NCI-H748 treated with DMSO at 0.1 percent for 48 hours (cell line): ENCODE measurements at places on chromosomes 2 and 18.

DNA sequence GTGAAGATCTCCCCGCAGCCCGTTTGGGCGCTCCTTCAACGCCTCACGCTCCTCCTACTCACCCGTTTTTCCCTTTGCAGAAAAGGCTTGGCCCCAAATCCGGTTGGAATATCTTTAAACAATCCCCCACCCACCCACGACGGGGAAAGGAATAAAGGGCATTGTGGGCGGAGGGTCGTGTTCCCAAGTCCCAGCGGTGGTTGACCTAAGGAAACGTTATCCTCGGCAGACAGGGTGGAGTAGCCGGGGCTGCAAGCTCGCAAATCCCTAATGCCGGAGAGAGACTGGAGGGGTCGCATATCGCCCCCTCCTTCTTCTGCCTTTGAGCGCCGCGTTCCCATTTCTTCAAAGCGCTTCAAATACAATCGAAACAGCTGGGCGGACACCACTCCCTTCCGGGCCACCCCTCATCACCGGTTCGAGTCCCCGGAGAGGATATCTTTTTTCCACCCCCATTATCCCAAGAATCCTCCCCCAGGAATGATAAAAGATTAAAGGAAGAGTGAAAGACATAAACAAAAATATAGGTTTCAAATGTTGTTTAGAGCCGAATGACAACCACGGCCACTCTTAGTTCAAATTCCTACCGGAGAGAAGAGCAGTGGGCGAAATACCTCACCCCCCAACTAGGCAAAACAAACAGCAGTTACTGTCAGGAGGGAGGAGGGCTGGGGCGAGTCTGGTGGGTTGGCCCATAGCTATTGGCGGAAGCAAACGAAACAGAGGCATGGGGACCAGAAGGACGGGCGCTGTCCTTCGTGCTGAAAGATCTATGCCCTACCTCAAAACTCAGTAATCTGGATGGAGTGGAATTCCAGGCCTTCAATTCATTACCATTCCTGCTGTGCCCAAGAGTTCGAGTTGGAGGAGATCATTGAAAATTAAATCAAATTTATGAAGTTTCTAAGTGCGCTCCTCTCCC lies 2.8 kb upstream of the GAD1 start:
- peak; percentile 76 for DNase-seq

DNA sequence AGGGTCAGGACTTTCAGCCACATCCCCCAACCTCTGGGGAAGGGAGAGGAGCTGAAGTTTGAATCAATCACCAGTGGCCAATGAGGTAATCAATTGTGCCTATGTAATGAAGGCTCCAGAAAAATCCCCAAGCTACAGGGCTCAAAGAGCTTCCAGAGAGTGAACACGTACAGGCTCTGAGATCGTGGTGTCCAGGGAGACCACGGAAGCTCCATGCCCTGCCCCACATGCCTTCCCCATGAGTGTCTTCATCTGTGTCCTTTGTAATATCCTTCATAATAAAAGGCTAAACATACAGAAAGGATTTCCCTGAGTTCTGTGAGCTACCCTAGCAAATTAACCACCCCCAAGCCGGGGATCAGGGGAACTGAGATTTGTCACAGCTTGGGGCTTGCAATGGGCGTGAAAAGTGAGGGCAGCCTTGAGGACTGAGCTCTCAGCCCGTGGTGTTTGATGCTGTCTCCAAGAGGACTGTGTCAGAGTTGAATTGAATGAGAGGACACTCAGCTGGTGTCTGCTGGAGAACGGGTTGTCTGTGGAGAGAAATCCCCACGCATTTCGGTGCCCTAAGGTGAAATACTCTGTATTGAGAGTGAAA lies 25.5 kb upstream of the TUBB6 start:
- no peak for DNase-seq

GRCh38 chr2:111227716-111228141 lies 107.0 kb downstream of the BCL2L11 start:
- DNase-seq = no peak

- no peak for DNase-seq
These were observed 138.8 kb downstream of the TWIST2 start for GRCh38 chr2:238986491-238987351.

DNA sequence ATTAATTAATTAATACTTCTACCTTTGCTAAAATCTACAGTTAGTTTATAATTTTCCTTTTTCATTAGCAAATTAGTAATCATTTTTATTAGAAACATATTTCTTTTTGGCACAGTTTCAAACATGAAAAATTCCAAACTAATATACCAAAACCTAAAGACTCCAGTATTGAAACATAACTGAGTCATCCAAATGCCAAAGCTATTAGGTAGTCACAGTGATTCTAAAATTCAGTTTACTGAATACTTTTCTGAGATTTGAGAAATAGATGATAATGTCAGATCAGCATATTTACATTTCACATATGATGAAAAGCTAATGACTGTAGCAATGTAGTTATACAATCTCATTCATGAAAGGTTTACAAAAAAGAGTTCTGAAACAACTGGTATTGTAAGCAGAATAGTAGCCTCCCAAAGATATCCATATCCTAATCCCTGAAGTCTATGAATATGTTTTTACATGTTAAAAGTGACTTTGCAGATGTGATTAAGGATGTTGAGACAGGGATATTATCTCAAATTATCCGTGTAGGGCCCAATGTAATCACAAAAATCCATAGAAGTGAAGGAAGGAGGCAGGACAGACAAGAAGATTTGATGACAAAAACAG lies 680.2 kb upstream of the CHAC2 start:
- no peak for DNase-seq

DNA sequence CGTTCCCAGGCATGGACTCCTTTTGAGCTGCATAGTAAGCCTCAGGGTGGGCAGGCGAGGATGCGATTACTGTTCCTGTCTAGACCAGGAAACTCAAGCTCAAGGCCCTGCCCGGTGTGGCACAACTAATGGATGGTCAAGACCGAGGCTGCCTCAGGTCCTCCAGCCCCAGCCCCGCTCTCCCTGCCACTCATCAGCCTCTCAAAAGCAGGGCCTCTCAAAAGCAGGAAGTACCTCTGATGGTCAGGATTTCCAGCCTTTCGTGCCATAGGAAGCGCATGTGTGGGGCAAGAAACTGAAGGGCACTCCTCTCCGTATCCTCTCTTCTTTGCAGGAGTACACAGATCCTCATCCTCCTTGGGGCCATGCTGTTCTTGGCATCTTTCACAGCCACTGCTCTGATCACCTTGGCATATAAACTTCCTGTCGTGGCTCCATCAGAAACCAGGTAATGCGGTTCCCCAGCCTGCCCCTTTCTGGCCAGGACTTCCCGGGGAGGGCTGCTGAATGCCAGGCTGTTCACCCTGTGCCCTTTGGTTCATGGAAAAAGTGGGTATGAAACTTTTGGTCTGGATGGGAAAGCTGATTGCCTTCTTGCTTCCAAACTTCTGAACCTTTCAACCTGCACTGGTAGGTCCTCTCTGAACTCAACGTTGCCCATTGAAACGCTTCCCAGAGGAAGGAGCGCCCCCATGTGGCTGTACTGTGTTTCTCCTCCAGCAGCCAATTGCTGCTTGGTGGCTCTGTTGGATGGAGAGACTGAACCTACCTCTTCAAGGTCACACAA lies 82.8 kb upstream of the SEC11C start:
- DNase-seq = peak; percentile 90

DNA sequence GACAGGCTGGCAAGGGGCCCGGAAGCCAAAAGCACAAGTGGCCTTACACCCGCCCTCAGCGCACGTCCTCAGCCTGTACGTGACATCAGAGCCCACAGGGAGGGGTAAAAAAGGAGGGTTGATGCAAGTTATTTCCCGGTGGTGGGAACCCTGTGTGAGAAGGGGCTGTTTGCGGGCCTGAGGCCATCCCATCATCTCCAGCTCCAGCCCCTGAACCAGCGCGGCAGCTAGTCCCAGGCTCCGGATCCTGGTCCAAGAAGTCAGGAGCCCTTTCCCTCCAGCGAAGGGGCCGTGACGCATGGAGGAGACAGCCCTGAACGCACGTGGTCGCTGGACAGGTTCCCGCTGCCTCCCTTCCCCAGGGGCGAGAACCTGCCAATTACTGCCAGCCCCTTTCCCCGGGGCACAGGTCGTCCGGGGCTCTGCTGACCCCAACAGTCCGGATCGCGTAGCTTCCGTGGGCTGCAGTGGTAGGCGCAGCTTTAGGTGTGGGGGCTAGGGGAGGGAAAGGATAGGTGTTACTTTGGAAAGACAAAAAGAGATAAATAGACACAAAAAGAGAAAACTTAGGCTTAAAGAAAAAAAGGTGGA lies 1.3 kb upstream of the LRP2 start:
- peak; percentile 49 for DNase-seq

GRCh38 chr2:20146401-20146800 lies 78.5 kb downstream of the SDC1 start:
- DNase-seq = no peak

GRCh38 chr2:75424936-75425619 lies 135.7 kb downstream of the EVA1A start:
- DNase-seq = no peak

DNA sequence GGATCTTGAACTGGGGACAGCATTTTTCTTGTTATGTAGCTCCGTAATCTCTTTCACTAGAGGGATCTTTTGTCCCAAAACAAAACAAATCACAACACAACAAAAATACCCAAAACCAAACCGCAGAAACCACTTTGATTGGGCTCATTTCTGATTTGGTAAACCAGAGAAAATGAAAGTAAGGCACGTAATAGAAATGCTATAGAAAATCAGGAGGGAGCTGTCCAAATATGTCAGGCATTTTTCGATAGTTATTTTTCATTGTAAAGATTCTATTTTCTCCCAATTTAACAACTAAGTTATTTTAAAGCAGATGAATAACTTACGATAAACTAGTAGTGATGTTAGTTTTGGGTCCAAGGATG lies 406.5 kb downstream of the XIRP2 start:
- DNase-seq = no peak

DNA sequence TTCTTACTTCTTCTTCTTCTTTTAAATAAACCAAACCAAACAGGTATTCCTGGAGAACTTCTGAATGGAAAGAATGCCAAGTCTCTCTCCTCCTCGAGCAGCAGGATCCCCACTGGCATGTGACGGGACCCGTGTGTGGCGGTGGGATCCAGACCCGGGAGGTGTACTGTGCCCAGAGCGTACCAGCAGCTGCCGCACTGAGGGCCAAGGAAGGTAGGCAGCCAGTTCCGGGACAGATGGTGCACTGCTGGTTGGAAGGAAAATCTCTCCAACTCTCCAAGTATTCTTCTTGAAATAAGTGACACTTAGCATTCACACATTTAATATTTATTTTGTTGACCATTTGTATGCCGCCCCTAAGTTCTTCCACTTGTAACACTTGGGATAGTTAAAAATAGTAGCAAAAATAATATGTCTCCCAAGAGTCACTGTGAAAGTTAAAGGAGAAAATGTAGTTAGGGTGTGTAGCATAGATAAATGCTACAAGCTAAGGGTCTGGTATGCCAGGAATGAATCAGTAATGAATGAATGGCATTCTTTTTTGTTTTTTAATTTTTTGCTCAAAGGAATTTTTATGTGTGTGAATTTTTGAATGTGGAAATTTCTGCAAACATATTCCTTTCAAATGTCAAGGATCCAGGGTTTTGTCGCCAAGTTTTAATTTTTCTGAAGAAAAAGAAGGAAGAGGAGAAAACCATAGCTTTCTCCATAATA lies 349.9 kb downstream of the THSD7B start:
- DNase-seq = no peak

DNA sequence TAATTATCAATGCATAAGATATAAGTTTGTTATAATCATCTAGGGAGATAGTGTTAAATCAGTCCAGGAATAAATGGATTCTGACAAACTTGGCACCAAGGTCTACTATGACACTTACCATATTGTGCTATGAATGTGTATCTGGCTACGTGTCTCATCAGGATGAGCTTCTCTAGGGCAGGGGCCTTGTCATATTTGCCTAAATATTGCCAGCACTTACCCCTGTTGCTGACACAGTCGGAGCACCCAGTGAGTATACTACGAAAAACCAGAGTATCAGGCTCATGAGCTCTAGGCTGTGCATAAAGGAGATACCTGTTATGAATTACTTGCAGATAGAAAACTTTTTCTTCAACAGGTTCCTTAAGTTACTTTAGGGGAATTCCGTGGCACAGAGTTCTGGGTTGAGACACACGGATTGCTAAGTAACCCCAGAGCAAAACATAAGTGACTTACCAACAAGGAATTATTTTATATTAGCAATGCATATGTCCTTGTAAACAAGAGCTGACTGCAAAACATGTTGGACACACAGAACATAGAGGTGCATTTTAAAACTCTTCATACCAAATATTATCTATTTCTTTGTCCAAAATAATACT lies 7.7 kb upstream of the TTC39C start:
- no peak for DNase-seq

DNA sequence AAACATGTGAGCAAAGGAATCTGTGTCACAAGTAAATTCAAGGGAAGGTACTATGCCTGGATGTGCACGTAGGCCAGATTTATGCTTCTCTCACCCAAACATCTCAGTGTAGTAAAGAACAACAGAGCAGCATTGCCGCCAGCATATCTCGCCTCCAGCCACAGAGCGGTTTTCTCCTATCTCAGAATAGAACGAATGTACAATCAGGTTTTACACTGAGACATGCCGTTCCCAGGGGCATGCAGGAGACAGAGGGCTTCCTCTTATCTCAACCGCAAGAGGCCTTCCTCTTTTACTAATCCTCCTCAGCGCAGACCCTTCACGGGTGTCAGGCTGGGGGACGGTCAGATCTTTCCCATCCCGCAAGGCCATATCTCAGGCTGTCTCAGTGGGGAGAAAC lies 175.3 kb downstream of the RPIA start:
- DNase-seq = no peak

- no peak for DNase-seq
These were observed 264.5 kb downstream of the EIPR1 start for GRCh38 chr2:3113122-3113521.

DNA sequence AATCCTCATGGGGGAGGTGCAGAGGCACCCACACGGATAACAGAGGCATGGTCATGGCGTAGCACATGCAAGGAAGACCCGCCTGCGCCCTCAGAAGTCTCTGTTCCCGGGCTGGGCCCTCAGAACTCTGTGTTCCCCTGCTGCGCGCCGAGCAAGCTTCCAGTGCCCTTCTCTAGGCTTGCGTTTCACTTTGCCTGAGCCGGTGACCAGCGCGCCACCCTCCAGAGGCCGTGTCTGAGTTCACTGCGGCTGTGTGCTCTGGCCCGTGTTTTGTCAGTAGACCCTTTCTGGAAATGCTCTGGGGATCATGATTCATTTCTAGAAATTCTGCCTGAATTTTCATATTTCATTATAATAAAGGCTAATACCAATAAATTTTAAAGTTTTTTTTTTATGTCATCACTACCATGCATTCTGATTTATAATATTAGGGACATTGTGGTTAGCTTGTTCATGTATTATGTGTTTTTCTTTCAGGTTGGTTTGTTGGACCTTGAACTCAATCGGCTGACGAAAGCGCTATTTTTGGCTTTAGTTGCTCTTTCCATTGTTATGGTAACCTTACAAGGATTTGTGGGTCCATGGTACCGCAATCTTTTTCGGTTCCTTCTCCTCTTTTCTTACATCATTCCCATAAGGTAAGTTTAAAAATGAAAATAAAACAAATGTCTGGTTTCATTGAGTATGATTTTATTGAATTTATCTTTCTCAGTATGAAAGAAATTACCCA lies 142.7 kb upstream of the NFATC1 start:
- no peak for DNase-seq

DNA sequence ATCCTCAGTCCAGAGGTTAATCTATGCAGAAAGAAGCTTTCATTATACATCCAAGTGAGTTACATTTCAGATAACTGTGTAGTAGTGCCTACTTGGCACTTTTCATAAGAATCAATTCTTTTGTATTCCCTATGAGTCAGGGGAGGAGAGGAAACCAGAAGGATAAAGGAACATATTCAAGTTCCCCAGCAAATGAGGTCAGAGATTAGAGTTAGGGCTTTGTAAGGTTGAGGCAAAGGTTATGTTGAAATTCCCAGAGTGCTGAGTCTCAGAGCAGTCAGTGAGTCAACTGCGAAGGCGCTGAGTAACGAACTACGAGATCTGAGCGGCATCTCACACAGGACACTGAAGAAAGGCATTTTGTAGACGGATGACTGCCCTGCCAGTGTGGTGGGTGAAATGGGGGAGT lies 25.1 kb upstream of the ME2 start:
- no peak for DNase-seq
